CD4-positive, alpha-beta memory T cell (primary cell): ENCODE measurements at places on chromosomes 6 and 20.
A peak's percentile ranks its signal among the peaks of the same experiment; 100 is the strongest.

DNA sequence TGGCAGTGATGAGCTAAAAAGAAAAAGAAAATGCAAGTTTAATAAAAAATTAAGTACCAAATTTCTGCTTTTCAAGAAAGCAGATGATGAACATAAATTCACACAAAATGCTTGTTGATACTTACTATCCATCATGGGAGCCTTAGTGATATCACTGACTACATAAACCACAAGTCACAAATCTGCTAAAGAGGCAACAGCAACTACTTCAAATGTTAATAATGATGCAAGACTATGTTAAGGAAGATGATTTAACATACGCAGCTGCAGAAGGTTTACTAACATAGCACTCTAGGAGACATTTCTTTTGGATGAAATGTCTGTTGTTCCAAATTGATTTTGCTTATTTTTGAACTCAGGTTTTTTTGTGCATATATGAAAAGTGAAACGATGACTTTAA, 18.6 kb downstream of the FYN start:
- DNase-seq, result no peak

- DNase-seq, result no peak
Measured at GRCh38 chr6:41367700-41368099, 32.3 kb downstream of the NCR2 start.

DNA sequence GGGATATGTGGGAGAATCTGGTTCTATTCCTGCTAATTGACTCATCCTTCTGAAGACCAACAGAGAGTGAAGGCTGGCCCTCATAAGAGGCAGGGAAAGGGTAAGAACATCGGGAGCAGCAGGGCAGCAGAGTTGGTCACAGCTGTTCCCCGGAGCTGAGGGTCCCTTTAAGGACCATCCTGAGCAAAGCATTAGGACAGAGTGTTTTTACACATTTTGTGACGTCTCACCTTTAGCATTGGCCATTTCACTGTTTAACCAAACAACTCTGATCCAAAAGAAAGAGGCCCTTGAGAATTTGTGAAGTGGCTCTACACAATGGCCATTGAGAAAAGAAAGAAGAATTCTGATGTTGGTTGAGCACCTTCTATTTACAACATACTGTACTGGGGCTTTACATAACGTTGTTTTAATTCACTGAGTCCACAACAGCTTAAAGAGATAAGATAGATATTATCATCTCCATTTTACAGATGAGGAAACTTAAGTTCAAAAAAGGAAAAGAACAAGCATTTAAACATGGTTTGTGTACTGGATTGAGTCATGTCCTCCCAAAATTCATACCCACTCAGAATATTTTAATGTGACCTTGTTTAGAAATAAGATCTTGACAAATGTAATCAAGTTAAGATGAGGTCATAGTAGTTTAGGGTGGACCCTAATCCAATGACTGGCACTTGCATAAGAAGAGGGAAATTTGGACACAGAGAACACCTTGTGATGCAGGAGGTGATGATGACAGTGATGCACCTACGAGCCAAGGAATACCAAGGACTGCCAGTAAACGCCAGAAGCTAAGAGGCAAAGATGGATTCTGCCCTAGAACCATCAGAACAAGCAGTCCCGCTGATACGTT, 62.0 kb downstream of the VGLL2 start:
- DNase-seq, result no peak

DNA sequence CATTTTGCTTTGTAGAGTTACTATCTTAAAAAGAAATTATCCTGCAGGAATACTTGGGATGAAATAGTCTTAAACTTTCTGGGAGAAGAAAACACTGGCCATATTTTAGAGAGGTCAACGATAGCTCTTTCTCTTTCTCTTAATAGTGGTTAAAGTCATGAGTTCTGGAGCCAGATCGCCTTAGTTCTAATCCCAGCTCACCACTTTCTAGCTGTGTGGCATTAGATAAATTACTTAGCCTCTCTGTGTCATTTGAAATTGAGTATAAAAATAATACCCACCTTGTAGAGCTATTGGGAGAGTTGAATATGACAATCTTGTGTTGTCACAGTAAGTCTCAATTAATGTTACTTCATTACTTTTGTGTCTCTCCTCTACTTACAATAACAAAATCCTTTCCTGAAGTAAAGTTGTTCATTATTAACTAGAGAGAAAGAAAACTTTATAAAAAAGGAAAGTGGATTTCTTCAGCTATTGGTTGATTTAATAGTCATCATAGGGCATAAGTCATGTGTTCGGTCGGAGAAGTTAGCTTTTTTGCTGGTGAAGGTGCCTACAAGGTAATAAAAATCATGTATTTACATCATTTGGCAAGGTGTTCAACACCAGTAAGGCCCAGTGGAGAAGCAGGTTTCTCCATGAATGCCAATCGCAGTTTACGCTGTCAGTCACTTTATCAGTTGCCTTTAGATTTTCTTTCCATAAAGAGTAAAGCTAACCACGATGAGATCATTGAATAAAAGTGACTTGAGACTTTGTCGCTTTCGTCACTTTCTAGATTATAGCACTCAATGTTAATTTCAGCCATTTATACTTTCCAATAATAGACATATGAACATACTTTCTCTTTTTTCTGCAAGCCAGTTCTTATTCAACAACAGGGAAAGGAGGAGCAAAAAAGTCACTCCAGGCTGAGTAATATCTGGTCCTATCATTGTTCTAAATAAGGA, 2.0 kb downstream of the NEDD9 start:
- DNase-seq, result no peak

DNA sequence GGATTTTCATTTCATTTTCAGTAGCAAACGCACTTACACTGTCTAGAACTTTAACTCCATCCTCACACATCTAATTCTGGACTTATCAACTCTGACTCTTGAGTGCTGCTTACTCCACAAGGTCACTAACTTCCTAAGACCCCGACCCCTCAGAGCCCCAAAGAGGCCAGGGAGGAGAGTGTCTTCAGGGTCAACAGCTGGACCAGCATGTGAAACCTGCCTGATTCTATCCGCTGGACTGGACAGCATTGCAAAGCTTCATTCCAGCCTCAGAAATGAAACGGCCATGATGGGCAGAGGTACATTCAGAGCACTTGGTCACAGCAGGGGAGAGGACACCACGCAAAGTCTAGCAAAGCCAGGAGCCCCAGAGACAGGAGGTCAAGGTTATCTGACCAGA, 9.1 kb downstream of the RNASET2 start:
- no peak for DNase-seq

GRCh38 chr6:168219804-168220203, 99.8 kb downstream of the DACT2 start:
- DNase-seq, result no peak

GRCh38 chr6:53706525-53706924, 41.0 kb upstream of the KLHL31 start:
- DNase-seq, result no peak

DNA sequence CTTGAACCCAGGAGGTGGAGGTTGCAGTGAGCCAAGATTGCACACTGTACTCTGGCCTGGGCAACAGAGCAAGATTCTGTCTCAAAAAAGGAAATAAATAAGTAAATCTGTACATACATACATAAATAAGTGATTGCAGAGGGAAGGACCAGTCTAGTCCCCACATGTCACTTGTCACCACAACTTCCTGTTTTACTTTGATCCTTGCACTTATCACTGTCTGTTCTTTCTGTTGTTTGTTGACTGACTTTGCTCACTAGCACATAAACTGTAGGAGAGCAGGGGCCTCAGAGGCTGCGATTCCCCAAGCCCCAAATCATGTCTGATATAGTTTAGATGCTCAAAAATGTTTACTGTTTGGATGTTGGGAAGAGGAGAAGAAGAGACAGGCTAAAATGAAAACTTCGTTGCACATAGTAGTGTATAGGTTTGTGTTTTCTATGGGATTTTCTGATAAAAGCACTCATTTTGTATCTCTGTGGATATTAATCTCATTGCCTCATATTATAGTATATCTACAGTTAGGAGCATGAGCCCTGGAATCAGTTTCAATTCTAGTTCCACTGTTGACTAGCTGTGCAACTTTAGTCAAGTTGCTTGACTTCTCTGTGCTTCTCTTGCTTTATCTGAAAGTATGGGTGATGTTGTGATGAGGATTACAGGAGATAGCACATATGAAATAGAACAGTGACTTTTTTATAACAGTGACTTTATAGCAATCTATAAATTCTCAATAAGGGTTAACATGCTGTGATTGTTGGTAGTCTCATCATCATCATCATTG, 165.0 kb downstream of the TBC1D7 start:
- no peak for DNase-seq

DNA sequence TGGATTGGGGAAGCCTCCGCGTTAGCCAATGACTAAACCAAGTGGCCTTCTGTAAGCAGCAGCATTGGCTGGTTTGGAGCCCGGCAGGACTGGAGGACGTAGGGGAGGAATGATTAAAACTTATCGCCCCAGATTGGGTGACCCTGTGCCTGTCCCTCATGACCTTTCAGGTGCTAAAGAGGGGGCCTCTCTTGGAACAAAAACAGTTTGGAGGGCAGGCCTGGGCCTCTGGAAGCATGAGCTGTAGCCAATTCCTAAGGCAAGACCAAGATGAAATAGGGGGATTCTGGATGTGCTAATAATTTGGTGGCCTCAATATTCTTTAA, 1.4 kb downstream of the GMPR start:
- DNase-seq, result no peak

DNA sequence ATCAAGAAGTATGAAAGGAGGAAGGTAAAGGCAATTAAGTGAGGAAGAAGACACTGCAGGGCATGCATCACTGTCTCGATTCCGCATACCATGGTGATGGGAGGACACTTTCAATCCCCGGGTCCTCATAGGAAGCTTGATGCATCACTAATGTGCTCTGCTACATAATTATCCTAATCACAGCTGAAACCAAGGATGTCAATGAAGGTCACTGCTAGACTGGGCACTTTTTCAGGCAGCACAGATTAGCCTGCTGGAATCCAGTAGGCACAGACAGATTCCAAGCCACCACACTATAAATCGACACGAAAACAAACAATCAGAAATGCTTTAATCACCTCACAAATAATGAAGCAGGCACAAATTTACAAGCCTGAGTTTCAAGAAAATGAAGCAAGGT, 206.7 kb downstream of the KIF16B start:
- DNase-seq, result no peak

DNA sequence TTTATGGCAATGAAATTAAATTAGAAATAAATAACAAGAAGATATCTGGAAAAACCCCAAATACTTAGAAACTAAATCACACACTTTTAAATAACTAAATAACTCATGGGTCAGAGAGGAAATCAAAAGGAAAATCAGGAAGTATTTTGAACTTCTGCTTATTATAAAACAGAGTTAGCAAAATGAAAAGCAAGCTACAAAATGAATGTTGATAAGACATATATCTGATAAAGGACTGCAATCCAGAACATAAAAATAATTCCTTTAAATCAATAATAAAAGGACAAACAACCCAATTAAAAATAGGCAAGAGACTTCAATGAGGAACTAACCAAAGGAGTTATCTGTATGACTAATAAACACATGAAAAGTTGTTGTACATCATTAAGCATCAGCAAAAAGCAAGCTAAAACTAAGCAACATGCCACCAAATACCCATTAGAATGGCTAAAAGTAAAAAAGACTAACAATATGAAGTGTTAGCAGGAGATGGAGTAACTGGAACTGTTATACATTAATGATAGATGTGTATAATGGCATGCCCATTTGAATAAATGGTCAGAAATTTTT, 38.9 kb upstream of the STMND1 start:
- no peak for DNase-seq

GRCh38 chr6:3808759-3809514, 40.2 kb upstream of the FAM50B start:
- DNase-seq, result no peak

- no peak for DNase-seq
Measured at GRCh38 chr6:81820980-81821379, 68.5 kb upstream of the TENT5A start.

DNA sequence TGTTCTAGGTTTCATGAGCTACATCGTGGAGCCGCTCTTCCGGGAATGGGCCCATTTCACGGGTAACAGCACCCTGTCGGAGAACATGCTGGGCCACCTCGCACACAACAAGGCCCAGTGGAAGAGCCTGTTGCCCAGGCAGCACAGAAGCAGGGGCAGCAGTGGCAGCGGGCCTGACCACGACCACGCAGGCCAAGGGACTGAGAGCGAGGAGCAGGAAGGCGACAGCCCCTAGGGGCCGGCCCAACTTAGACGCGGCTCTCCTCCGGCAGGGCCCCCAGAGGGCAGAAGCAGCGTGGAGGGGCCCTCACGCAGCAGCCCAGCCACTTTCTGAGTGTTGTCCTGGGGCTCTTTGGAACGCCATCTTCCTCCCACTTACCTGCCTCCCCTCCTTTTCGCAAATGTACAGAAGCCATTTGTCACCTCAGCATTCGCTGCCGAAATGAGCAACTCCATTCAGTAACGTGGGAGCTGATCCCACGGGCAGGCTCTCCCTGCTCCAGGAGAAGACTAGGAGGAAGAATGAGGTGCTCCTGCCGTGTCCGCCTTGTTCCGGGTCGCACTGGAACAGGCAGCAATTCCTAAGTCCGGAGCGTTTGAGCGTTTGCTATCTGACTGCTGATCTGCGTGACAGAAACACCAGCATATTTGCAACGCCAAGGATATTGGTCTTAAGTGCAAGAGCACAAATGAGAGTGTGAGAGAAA, 58.4 kb downstream of the MTFR2 start:
- DNase-seq, result no peak

DNA sequence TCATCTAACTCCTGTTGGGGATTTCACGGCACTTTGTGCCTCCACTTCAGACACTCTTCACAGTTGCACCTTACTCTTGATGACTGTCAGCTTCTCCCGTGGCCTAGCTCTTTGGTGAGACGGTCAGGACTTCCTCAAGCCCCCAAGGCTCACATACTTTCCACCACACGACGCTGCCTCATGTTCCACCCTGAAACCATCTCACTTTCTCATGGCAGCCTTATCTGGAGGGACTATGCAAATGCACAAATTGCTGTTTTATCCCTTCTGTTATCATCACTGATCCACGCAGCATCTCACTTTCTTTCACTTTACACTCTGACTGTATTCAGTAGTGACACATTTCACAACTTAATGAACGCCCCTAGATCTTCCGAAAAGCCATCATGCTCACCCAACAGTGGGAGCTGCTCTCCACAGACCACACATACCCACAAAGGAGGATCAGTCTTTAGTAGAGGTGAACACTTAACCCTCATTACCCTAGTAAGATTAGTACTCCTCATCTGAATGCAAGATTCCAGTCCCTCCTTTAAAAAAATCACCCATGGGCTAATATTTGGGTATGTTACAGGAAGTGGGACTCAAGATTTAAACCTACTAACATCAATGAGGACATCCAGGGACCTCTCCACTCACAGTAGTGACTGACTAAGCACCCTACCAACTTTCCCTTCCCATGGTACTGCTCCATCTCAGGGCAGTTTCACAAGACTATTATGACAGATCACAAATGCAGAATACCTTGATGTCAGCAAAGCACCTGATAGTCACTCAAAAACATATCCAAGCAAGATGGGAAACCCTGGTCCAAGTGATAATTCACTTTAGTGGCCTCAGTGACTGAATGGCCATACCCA, 35.4 kb downstream of the FYN start:
- DNase-seq, result peak; percentile 51
